ENCODE measurements at places on chromosomes 1 and 21.

GRCh38 chr1:161721738-161722343, 497 bp downstream of the FCRLB start:
- DNase-seq, result no peak

GRCh38 chr1:18556364-18556763, 74.3 kb upstream of the PAX7 start:
- DNase-seq, result no peak

- peak; percentile 10 for DNase-seq
Observed at GRCh38 chr1:107140703-107141490, at the start of gene NTNG1. NTNG1 (plus strand) TSS chr1:107141039.

GRCh38 chr1:233625510-233625981, 11.6 kb downstream of the KCNK1 start:
- no peak for DNase-seq

GRCh38 chr21:41603476-41603875, 95.5 kb upstream of the TMPRSS2 start:
- DNase-seq, result no peak

DNA sequence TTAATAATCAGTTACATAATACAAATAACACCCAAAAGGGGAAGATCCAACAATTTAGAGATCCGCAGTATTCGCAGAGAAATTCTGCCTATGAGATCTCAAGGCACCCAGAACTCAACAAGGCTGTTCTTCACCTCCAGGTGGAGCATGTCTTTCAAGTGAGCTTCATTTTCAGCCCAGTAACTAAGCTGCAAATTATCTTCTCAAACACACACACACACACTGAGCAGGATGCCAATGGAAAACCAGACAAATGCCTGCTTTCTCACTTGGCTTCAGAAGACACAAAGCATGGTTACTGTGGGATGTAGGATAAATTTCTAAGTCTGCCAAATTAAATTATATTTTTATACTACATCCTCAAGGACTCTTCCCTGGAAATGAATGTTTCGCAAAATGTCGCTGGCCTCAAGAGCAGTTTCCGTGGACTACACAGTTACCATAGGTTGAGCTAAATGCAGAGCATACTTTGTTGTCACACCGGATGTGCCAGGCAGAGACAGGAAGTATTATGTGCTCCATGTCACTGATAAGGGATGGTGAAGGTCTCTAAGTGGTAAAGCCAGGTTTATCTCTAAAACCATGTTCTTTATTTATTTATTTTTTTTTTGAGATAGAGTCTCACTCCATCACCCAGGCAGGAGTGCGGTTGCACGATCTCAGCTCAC, 30.3 kb downstream of the UBR4 start:
- peak; percentile 41 for DNase-seq

DNA sequence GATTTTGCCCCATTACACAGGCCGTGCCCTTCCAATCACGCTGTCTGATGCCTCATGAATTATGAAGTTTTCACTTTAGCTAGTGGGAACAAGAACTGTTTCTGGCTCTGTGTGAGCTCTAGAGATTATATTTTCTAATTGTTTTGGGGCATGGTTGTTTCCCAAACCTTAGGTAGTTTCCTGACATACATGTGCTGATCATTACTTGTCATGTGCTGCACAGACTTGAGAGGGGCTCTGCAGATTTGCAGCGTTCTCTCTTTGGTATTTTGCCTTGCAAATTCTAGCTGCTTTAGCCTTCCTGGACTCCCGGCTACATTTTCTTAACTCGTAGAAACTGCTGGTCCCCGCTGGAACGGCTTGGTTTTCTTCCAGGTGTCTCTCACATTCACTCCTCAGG, 142.1 kb upstream of the IVNS1ABP start:
- no peak for DNase-seq

GRCh38 chr1:179077396-179077795, 4.5 kb upstream of the TOR3A start:
- DNase-seq, result no peak

DNA sequence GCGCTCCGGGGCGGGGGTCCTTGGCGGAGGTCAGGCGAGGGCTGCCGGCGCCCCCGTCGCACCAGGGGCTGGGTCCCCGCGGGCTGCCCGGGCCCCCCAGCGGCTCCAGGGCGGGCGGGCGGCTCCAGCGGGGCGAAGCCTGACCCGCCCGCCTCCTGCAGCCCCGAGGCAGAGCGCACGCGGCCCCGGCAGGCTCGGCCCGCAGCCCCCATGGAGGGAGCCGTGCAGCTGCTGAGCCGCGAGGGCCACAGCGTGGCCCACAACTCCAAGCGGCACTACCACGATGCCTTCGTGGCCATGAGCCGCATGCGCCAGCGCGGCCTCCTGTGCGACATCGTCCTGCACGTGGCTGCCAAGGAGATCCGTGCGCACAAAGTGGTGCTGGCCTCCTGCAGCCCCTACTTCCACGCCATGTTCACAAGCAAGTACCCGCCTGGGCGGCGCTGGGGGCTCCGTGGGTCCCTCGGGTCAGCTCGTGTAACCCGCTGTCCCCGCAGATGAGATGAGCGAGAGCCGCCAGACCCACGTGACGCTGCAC, 817 bp downstream of the KLHL17 start:
- DNase-seq, result no peak

DNA sequence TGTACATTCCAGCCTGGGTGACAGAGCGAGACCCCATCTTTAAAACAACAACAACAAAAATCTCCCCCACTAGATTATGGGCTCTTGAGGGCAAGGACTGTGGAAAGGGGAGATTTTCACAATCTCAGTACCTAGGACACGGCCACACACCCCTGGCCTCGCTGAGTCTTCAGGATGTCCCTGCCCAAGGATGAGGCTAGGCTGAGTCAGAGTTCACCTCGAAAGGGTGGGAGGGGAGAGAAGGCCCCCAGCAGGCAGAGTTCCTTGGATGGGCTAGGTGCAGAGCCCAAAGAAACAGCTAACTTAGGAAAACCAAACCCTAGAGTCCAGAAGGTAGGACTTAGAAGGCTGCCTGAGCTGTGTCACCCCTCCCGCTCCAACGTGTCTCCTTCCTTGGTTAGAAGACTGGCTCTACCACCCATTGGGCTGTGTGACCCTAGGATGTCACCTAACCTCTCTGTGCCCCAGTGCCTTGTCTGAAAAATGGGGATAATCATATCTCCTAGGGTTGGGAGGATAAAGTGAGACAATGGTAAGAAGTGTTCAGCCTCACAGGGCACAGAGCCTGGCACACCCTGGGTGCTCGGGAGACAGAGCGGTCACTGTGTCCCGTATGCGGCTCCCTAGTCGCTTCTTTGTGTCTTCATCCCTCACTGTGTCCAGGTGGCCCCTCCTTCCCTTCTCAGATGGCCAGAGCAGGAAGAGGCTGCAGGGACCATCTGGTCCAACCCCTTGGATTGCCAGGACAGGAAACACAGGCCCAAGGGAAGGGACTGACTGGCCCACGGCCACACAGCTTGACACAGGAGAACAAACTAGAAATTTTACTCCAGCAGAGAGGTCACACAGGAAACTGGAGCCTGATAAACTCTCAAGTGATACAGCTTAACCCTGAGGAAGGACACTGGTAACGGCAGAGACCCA, 11.2 kb downstream of the TRIM62 start:
- no peak for DNase-seq

DNA sequence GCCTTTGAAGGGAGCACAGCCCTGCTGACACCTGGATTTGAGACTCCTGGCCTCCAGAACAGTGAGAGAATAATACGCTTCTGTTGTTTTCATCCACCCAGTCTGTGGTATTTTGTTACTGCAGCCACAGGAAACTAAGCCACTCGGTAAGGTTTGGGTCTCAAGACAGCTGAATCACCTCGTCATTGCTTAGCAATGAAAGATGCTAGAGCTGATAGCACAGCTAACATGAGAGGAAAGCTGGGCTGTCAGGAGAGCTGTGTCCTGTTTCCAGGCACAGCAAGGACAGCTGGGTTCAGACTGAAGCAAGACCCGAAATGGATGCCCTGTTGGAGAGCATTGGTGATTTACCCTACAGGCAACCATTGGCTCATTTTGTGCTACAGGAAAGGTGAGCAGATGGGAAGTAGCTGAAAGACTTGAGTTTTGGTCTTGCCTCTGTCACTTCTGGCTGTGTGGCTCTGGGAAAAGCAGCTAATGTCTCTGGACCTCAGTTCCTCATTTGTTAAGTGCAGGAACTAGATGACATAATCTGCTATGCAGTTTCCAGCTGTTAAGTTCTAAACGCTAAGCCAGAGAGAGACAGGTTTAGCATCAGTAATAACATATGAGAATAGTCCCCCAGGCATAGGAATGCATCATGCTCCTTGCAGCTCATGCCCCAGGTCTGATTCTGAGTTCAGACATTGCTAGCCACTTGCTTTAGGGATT, 58.0 kb downstream of the CLIC6 start:
- no peak for DNase-seq

DNA sequence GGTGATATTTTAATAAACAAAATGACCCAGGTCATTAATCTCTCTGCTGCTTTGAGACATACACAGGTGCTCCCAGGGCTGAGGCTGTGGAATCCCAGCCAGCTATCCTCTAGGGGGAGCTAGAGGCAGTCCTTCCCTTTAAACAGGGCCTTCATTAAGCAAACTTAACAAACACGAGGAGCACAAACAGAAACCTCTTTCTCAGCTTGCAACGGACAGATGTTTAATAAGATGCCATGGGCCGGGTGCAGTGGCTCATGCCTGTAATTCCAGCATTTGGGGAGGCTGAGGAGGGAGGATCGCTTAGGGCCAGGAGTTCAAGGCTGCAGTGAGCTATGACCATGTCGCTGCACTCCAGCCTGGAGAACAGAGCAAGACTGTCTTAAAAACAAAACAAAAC, 106.7 kb downstream of the HIVEP3 start:
- peak; percentile 71 for DNase-seq

DNA sequence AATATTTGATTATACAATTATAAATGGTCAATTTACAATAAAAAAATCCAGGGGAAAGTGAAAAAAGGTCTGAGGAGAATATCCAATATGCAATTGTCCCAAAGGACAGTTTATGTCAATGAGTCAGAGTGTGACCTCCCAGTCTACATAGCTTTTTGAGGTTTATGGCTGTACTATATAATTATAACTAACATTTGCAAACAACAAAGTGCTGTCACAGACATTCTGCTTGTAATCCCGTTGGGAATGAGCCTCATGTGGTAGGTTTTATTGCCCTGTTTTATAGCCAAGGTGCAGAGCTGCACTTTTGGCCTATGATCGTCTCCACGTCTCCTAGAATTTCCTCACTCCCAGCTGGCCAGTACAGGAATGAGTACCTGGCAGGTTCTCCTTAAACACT, 103.8 kb downstream of the ADSS2 start:
- no peak for DNase-seq

DNA sequence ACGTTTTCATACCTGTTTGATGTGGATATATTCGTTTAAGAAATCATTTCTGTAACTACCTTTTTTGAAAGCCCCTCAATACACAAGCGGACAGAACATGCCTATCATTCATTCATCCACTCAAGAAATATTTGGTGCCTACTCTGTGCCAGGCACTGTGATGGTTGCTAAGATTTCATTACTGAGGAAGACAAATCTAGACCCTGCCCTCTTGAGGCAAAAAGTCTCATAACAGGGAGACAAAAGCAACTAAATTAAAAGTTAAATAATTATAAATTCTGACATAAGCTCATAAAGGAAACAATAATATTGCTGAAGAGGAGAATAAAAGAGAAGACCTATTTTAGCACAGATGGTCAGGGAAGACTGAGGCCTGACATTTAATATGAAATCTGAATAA, 203.5 kb upstream of the ZNHIT6 start:
- no peak for DNase-seq

DNA sequence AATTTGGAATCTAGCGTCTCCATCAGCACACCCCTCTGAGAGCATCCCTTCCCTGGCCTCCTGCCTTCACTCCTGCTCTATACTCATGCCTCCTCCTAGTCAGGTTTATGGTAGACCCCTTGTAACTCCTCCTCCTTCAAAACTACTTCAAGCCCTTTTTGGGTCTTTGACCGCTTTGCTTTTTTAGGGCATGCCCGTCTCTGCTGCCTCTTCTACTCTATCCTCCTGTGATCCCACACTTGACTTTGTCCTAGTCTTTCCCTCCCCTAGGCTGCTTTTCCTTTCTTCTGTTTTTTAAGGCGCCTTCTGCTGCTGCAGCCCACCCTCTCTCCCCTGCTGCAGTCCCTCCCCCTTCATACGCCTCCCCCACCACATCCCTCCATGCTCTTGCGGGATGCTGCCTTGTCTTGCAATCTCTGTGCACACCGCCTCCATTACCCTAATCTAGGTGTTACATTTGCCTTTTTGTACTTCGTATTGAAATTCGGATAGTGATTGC, 1.5 kb downstream of the SNX27 start:
- DNase-seq, result no peak

DNA sequence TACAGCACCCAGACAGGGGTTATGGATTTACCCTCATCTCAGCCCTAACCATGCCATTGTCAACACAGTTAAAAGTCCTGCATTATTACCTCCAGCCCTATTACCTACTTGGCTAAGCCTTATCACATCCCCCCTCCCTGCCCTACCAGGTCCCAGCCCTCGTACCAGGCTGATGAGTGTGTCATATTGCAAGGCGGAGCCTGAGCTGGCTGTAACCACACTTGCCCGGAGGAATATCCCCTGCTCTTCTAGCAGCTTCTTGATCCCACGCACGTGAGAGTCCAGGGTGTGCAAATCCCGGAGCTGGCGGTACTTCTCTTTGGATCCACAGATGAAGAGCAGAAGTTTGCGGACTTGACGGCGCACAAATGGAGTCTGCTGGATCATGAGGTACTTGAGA, 87.4 kb downstream of the UBR4 start:
- DNase-seq, result no peak

DNA sequence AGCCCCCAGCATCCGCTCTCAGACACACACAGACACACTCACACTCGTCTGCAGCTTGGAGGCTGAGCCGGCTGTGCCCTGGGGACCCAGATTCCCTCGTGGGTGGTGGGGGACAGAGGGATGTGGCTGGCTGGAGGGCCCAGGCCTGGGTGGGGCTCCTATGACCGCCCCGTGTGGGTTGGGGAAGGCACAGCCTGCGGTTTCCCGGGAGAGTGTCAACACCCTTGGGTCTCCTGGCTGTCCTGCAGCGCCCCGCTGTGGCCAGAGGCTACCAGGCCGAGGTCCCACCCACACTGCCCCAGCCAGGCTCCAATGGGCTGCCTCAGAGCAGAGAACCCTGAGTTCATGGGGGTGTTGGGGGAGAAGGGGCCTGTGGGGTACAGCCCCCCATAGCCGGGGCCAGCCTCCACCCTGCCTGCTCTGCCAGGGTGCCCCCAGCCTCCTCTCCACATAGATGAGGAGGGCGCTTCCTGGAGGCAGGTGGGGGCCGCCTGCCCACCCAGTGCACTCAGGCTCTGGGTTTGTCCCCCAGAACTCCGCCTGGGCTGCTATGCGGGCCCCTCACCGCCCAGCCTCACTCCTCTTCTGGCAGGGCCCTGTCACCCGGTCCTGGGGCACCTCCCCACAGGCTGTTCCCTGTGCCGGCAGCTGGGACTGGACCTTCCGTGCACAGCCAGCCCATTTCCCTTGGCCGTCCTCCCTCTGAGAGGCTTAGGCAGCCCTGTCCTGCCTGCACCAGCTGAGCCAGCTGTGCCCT, at the start of gene TTC34:
Gene TTC34 (minus strand): TSS at position 159 of the 757 bp plus-strand sequence. CDS start 866 bp downstream, outside the sequence.
- DNase-seq, result peak; percentile 53
